ENCODE measurements at places on chromosomes 12 and 14.

DNA sequence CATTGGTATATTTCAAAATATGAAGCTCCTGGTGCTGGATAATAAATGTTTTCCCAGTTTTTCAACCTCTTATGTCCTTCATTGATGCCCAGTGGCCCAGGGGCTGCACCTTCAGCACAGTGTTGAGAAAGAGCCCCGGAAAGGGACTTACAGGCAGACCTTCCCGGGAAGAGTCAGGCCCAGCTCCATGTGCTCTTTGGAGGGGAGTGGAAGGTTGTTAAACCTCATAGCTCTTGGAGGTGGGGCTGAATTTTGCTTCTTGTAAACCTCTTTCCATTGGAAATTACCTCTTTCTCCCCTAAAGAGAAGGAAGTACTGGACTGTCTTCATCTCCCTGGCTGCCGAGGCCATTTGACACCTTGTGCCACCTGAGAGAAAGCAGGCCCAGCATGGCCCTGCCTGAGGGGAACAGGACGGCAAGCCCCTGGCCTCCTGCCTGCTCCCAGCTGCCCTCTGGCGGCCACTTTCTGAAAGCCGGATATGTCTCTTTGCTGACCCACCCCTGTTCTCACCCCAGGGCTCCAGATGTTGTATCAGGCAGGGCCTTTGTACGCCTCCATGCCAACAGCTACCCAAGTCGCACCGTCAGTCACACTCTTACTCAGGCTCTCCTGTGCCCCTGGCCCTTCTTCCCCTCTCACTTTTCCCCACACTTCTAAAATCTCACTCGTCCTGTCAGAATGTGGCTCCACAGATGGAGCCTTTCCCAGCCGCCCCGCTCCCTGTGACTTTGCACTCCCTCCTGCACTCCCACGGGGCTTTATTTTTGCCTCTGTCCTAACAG lies 43.0 kb downstream of the EVL start:
- DNase-seq, result peak; percentile 85

DNA sequence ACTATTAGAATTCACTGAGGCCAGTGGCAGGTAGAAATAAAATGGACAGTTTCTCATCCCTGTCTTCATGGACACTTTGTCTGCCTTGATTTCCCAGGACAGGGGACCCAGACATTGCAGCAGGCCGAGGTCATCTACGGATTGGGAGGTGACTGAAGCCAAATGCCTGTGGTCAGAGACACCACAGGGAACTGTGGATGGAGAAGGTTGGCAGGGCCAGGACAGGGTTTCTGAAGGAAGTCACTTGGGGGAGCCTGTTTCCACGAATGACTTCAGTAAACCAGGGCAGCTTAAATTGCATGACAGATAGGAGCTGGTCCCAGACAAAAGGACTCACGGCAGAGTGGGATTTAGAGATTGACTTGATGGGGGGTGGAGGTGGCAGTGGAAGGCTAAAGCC lies 224.9 kb downstream of the NTF3 start:
- no peak for DNase-seq

DNA sequence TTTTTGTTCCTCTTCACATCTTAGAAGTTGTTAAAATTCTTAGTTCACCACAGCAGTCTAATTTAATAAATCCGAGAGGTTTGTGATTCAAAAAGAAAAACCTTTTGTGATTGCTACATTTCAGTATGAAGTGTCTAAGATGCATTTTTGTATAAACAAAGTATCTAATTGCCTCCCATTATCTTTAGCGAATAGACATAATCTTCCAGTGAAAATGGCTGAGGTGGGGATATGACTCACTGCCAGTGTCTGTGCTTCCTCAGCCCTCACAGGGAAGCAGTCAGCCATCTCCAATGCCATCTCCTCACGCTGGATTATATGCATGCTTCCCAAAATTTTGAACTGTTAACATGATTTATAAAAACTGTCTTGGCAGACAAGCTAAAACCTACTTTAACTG lies 7.6 kb downstream of the GCH1 start:
- DNase-seq, result no peak

DNA sequence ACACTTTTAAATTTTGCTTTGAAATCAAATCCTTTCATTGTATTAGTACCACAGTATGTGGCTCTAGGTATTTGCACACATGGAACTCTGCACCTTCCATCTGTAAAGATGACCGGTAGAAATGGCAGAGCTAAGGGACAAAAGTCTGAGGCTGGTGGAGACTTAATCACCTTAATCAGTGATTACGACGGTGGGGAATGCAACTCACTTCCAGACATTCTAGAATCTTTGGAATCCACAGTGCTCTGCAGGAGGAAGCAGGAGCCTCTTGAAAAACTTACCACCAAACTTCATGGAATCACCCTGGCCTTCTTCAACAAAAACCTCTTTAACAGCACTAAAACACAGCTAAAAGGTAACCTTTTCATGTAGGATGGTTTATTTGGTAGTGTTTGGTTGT lies 3.9 kb upstream of the DACT1 start:
- no peak for DNase-seq

GRCh38 chr12:49563951-49564685 lies 3.8 kb downstream of the MCRS1 start:
- DNase-seq, result no peak

All from stimulated activated naive CD8-positive, alpha-beta T cell treated with anti-CD3 and anti-CD28 coated beads, Interleukin-15, amount 100 ng/mL, for 72 hours (primary cell).